ENCODE measurements at places on chromosomes 12 and 14.

DNA sequence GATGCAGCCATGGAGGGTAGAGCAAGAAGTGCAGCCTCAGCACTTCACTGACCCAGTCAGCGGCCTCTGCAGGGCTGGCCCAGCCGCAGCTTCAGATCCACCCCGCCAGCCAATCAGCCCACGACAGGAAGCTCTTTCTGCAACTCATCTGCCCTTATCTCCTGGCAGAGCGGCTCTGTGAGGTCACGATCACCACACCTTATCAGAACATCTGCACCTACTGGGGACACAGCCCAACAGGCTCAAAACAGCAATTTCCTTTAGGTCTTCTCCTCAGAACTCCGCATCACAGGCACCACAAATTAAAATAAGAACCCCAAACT lies 287.3 kb downstream of the BCL11B start:
- no peak for DNase-seq

- DNase-seq, result peak; percentile 23
Measured at GRCh38 chr14:49586673-49587460, 687 bp upstream of the RPS29 start.

GRCh38 chr12:131983026-131983425 lies 33.3 kb downstream of the EP400 start:
- no peak for DNase-seq

DNA sequence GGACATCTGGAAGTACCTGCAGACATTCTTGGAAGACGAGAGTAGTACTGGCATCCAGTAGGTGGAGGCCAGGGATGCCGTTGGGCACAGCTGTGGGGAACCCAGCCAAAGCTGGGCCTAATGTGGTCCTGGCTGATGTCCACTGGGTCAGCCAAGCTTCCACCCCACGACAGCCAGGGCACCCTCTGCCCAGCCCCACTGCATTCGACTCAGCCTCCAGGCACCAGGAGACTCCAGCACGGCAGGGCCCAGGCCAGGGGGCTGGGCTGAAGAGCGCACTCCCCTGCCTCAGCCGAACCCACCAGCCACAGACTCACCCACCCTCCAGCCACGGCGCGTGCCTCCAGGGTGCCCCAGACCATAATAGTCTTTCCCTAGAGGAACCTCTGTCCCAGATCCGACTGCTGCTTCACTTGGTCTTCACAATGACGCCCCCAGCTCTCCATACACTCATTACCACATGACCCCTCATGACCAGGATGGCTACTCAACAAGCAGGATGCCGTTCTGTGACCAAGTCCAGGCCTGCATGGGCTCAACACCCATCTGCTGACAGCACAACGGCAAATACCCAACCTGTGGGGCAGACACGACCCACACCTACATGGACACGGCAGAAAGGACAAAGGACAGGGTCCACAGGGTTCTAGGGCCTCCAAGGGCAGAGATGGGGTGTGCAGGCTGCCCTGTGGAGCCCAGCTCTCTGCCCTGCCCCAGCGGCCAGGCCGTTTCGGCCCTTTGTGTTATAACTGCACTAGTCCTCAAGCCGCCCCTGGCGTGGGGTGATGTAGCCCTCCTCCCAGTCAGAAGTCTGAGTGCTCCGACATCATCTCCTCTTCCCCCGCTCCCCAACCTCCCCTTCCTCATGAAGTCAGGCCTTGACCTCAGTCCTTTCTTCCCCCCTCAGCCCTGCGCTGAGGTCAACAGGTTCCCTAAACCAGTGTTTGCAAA lies 22.8 kb downstream of the ITPK1 start:
- no peak for DNase-seq

DNA sequence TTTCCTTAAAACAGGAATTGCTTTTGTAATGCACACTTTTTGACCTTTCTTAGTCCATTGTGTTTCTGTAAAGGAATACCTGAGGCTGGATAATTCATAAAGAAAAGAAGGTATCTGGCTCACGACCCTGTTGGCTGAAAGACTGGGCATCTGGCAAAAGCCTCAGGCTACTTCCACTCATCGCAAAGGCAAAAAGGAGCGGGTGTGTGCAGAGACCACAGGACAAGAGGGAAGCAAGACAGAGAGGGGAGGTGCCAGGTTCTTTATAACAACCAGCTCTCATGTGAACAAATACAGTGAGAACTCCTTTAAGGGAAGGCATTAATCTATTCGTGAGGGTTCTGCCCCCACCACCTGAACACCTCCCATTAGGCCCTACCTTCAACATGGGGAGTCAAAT lies 182.1 kb downstream of the C12orf50 start:
- no peak for DNase-seq

DNA sequence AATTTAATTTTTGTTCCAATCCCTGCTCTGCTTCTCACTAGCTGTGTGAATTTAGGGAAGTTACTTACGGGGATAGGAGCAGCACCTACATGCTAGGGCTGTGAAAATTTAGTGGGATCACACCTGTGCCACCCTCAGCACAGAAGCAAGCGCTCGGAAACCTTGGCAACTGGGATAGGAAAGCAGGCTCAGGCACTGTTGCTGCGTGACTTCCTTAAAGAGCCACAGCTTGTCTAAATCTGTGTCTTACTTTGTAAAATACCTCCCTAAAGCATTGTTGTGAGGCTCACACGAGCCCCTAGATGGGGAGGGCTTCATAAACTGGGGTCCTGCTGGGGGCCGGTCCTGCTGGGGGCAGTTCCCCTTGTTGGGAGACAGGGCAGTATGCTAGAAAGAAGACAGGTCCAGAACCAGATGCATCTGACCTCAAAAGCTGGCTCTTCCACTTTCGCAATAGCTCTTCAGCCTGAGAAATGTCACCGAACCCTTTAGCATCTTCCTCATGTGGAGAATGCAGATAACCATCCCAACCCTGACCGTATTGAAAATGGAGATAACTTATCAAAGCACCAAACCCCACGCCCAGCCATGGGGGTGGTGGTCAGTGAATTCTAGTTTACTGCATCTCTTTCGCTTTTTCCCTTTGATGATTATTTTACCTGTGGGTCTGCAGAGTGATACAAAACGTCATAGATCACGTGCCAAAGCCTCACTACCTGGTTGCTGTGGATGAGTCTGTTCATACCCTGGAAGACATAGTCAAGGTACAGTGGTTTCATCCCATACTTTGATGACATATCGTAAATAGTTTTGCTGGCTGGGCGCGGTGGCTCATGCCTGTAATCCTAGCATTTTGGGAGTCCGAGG lies 54.1 kb downstream of the AK7 start:
- no peak for DNase-seq

- no peak for DNase-seq
Measured at GRCh38 chr12:64739778-64740177, 19.4 kb downstream of the GNS start.

- no peak for DNase-seq
Measured at GRCh38 chr12:6241495-6241894, 41.3 kb downstream of the CD9 start.

- DNase-seq, result no peak
Measured at GRCh38 chr12:57145460-57146059, 1.9 kb downstream of the LRP1-AS start.

Measured in AG04449 (cell line).